ENCODE measurements at places on chromosomes 7 and 10. TPM values are rescaled to one million over a fixed set of nuclear protein-coding genes. Genes with fewer than 3 reads are reported as not detected.

MAGI2 gene
- polyA plus RNA-seq: 8.3 TPM

TMEM213 gene
- 37.8 TPM for polyA plus RNA-seq

FAM200A gene
- 16.4 TPM for polyA plus RNA-seq

TMEM184A gene
- polyA plus RNA-seq: 10.7 TPM

UBE3C gene
- 45.3 TPM for polyA plus RNA-seq

PON1 gene
- polyA plus RNA-seq: 1.0 TPM

TUBB8 gene
- 0.22 TPM for polyA plus RNA-seq

LRRN3 gene
- 3.1 TPM for polyA plus RNA-seq

BTBD16 gene
- polyA plus RNA-seq: 2.0 TPM

HOXA2 gene
- 15.1 TPM for polyA plus RNA-seq

PLCE1 gene
- 36.6 TPM for polyA plus RNA-seq

GRCh38 chr7:21944616-21945453 is 864 bp downstream of the CDCA7L start:
- DNase-seq: no peak

DNA sequence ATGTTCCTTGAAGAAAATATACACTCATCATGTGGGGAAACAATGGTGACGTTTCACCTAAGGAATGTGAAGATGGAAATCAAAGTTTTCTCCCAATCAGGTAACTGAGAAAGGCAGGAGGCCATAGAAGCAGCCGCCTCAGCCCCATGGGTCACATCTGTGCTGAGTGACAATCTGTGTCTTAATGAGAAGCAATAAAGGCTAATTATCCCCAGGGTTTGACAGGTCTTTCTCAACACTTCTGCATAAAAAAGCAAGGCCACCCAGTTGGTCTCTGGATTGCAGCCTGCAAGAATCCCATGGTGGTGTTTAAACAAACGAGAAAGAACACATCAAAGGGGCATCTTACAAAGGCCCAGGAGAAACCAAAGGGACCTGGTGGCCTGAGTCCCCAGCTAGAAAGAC is 91.1 kb upstream of the TNS3 start:
- no peak for DNase-seq

GRCh38 chr7:101899616-101900015 is 82.2 kb downstream of the CUX1 start:
- no peak for DNase-seq

GRCh38 chr10:85862771-85863170 is 503.8 kb downstream of the GRID1 start:
- no peak for DNase-seq

GRCh38 chr10:23096802-23097549 is 1.6 kb downstream of the MSRB2 start:
- DNase-seq: peak; percentile 57

DNA sequence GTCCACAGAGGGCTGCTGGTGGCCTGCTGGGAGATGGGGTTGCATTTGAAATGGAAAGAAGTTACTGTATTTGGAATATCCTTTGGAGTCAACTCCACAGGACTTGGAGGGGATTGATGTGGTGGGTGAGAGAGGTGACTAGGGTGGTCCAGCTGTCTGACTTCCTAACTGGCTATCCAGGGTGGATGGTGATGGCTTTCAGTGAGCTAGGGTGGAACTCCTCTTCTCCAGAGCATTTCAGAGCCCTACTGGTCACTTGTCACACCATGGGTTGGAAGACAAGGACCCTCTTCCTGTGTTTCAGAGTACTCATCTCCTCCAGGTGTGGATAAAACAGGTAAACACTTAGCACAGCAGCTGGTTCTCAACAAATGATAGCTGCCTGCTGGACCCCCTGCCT is 3.3 kb upstream of the ADAMTS14 start:
- no peak for DNase-seq

DNA sequence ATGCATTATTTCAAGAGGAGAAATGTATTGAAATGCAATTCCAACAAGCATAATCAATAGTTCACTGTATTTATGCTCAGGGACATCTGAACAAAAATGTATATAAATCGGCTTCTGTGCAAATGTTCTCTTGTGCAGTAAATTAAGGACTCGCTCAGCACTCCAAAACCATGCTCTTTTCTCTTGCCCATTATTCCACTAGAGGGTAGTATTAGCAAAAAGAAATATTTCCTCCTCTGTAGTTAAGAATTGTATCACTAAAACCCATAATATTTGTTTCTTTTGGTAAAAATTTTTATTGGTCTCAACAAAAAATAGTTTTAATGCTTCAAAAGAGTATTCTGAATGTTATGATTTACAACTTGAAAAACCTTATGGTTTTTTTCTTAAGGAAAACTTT is 803.1 kb downstream of the PCDH15 start:
- peak; percentile 9 for DNase-seq

DNA sequence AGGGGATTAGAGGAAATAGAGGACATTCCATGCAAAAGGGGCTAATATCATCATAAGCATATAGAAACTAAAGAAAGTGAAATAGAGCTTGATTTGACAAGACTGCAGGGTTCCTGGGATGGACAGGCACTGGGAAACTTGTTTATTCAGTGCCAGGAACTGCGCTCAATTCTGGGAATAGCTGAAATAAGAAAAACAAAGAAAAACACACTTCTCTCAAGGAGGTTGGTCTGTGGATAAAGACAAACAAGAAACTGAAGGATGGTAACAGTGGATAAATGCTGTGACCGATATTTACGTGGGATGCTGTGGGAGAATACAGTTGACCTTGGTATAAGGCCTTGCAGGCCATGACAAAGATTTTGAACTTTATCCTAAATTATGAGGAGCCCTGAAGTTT is 40.9 kb upstream of the ANLN start:
- no peak for DNase-seq

DNA sequence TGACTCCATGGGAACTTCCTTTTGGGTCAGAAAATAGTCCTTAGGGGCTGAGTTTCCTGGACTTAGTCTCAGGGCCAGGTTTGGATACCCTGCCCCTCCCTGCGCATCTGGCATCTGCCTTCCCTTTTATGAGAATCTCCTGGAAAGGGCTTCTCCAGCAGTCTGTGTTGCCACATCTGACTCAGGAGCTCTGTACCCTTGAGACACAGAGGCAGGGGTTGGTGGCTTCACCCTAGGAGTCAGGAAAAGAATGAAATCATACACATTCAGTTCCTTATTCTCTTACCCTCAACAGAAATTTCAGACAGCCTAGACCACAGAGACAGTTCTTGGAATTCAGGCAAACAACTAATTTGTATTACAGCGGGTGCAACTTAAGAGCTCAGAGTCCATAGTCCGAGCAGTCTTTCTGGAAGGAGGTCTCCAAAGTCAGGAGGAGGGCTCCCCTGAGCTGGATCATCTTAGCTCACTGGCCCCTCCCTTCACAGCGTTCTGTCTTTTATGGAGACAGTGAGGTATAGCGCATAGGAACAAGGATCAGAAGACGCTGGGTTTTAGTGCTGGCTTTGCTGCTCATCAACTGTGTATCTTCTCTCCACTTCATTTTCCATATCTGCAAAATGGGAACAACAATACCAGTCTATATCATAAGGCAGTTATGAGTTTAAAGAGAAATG is 3.0 kb upstream of the PLAU start:
- DNase-seq: no peak

- DNase-seq: no peak
These were observed 869 bp downstream of the LAMB4 start for GRCh38 chr7:108129018-108129965.

DNA sequence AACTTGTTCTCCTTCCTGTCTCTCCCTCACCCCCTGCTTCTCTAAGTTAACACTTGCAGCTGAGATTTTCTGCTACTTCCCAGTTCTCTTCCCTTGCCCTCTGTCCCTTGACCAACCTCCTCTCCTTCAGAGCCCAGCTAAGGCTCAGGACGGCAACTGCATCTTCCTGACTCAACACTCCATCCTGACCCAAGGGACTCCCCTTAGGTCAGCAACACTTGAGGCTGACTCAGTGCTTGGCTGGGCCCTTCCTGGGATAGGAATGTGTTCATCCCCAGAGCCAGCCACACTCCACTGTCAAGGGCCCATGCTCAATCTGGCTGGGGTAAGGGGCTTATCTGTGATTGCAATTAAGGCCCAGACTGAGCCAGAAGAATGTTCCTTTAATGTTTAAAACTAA is 3.4 kb downstream of the CALHM2 start:
- no peak for DNase-seq

GRCh38 chr7:132276976-132277725 is 299.1 kb downstream of the PLXNA4 start:
- no peak for DNase-seq

GRCh38 chr7:158263110-158263963 is 324.3 kb downstream of the PTPRN2 start:
- no peak for DNase-seq

DNA sequence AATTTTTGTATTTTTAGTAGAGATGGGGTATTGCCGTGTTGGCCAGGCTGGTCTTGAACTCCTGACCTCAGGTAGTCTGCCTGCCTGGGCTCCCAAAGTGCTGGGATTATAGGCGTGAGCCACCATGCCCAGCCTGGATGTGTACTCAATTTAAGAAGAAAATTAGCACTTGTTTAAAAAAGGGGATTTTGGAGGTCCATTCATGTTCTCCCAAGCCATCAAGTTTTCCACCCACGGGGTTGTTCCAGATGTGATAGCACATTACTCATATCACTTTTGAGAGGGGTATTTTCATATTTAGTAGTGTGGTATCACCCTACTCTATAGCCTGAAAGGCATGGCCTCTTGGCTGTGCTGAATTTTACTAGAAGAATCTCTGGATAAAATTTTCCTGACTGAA is 10.5 kb upstream of the SLC26A3 start:
- DNase-seq: no peak

DNA sequence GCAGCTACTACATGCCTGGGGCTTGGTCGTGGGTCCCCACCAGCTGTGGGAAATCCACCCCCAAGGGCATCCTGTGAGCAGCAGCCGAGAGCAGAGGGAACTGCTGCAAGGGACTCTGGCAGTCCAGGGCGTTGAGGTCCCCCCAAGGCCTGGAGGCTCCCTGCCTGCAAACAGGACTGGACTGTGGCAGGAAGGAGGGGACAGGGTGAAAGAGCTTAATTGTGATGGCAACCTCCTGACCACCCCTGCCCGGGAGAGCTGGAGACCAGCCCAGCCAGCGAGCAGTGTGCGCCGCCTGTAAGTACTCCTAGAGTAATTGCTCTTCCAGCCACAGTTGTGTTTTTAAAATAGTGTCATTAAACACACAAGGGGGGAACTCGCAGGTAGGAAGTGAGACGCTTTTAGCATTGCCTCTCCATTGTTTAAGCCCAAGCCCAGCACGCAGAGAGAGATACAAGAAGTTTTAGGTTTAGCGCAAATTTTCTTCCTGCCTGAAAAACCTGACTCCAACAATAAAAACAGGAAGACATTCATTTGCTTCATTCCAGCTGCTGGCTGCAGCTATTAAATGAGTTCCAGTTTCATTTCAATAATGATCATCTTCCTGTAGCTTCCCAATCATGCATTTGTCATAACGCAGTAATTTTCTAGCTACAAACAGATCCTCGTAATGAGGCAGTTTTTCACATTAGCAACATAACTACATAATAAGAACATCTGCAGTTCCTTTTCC is 111.1 kb downstream of the EBF3 start:
- DNase-seq: no peak

- DNase-seq: no peak
These were observed 222.5 kb upstream of the PITRM1 start for GRCh38 chr10:3395041-3395440.

DNA sequence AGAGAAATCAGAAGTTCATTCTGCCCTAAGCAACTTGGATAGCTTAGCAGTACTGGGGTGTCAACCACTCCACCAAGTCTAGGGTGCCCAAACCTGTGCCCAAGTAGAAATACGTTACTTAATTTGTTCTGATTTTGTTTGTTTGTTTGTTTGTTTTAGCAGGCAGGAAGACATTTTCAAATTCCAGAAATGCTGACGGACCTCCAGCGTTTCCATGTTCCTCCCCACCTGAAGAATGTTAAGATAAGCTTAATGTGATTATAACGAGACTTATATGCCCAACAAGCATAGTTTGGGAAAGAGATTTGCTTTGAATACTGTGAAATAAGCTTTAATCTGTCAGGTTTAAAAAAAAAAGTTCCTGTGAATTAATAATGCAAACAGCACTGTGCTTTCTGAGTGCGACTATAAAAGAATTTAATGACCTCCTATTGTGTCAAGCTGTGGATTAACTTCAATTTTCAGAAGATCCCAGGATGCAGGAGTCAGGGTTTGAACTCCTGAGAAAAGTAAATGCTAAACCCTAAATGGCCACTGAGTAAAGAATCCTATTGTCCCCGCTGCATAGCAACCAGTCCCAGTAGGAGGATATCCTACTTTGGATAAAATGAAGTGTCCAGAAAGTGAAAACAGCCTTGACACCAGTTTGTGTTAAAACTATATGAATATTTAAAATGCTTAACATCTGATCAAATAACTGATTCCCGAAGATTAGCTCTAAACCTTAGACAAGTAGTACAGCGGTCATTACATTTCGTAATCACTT is 56.5 kb downstream of the LYZL1 start:
- no peak for DNase-seq

DNA sequence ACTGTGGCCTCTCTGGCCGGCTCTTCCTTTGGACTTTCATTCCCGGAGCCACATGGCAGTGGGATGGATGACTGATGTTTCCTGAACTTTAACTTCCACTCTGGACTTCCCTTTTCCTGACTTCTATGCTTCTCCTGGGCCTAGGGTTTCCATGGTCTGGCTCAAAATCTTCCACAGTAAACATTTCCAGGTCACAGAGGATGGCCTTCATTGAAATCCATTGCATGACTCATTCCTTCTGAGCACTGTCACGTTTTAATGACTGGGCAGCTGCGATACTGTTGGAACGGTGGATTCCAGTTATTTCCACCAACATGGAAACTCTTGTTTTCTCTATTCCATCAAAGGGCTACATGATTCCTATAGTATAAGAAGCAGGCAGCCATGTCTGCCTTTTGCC is 24.4 kb upstream of the ZNF273 start:
- DNase-seq: no peak

DNA sequence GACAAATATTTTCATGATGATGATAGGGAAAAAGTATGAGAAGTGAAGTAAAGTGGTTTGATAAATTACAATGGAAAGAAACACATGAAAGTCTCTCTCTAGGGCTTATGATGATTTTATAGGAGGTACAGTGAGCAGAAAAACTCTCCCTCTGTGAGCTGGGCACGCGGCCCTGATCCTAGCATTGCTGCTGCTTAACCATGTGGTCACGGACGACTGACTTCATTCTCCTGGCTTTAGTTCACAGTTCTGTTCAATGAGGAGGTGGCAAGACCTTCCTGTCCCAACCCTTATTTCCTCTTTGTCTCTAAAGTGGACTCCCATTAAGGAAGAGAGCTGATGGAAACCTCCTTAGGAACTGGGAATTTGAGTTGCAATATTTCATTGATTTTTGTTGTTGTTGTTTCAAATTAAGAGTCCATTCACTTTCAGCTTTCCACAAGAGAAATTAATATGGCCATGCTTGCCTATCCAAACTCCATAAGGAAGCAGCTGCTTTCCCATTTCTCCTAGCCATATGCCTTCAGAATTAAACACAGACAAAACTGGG is 8.2 kb upstream of the PON3 start:
- DNase-seq: no peak

DNA sequence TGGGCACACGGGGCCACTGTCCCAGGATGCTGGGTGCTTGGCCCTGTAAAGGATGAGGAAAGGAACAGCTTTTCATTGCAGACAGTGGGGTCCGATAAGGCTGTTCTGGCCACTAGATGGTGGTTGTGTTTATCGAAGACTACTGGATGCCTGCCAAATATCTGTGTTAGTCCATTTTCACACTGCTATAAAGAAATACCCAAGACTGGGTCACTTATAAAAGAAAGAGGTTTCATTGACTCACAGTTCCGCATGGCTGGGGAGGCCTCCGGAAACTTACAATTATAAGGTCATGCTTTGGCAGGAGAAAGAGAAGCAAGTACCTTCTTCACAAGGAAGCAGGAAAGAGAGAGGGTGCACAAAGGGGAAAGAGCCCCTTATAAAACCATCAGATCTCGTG is 32.2 kb upstream of the GARS1 start:
- DNase-seq: no peak

GRCh38 chr10:49115015-49115795 is at the start of gene VSTM4:
Gene VSTM4 (minus strand): TSS chr10:49115522. CDS start chr10:49115485, 37 bp downstream.
- DNase-seq: peak; percentile 38

Measured in left renal pelvis (tissue), 4 donors.